Stomach (tissue), 19 donors: ENCODE measurements at places on chromosomes 11 and 22. TPM values are rescaled to one million over a fixed set of nuclear protein-coding genes. Genes with fewer than 3 reads are reported as not detected.

C22orf42 gene
- polyA plus RNA-seq = not detected

IGLL1 gene
- not detected for polyA plus RNA-seq

KCNK7 gene
- polyA plus RNA-seq = 3.5 TPM

TMEM45B gene
- 22.1 TPM for polyA plus RNA-seq

KDELR3 gene
- 12.8 TPM for polyA plus RNA-seq

PATE4 gene
- not detected for polyA plus RNA-seq

RAB39A gene
- polyA plus RNA-seq = not detected

MYRF gene
- 19.0 TPM for polyA plus RNA-seq

ZBTB16 gene
- 7.9 TPM for polyA plus RNA-seq

GNG3 gene
- polyA plus RNA-seq = 0.75 TPM

BRSK2 gene
- 3.2 TPM for polyA plus RNA-seq

TREH gene
- 1.4 TPM for polyA plus RNA-seq

PIWIL4 gene
- 1.7 TPM for polyA plus RNA-seq

LIF gene
- 0.35 TPM for polyA plus RNA-seq

MYBPC3 gene
- polyA plus RNA-seq = 1.0 TPM
